ENCODE measurements at places on chromosomes 1 and 21.

DNA sequence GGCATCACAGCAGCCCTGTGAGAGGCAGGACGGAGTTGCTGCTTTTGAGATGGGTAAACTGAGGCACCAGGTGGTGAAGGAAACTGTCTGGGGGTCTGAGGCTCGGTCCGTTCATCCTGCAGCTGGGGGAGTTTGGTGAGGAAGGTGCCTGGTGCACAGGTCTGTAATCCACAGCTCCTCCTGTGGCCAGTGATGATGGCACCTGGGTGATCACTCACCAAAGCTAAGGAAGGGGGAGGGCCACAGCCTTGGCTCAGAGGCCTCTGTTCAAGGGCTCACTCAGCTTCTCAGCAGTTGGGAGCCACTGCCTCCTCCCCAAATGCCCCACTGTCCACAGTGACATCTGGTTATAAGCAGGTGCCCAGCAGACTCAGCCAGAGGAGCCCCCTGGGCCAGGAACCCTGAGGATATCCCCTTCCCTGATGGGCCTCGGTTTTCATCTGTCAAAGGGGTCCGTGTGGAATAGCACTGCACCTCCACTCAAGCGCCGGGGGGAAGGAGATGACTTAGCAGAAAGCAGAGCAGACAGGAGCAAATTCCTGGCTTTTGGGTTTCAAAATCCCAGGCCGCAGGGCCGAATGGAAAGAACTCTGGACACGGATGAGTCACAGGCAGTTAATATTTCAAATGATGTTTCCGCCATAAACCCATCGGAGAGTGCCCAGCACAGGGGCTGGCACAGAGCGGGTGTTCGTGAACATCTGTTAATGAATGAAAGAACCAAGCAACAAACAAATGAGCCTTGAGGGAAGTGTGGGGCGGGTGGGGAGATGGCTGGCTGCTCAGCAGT, 82.8 kb downstream of the DMRTB1 start:
- DNase-seq, result no peak

DNA sequence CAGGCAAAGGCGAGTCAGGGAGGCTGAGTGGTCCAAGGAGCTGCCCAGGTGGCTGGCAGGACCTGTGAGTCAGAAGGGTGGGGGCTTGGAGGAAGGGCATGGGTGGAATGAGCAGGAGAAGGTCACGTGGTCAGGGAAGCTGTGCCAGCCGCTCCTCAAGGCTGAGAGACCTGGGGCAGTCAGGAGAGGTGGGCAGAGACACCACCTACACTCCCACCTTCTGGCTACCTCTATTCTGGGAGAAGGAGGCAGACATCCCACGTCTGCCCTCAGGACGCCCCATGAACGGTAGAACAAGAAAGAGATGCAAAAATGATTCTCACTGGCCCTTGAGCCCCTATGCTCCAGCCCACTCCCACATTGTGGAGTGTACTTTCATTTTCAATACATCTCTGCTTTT, 151.8 kb upstream of the RAB4A start:
- no peak for DNase-seq

- no peak for DNase-seq
Observed at GRCh38 chr21:31596055-31596454, 63.4 kb upstream of the SOD1 start.

GRCh38 chr1:42176902-42177519, 12.5 kb upstream of the GUCA2A start:
- no peak for DNase-seq

DNA sequence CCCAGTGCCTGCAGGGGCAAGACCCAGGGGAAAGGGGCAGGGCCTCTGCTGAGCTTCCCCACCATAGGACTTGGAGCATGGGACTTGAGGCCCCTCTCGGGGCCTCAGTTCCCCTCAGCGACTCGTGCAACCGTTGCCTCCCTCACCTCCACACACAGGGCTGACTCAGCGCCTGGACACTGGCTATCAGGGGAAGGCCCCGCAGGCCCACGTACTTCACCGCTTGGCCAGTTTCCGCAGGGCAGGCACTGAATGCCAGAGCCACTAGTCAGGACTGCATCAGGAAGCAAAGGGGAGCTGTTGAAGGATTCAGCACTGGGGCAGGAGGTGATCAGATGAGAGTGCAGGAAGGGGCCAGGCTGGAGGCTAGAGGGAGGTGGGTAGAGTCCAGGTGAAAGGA, 15.5 kb upstream of the FAM131C start:
- no peak for DNase-seq

GRCh38 chr1:110631836-110632620, 25.9 kb upstream of the KCNA2 start:
- no peak for DNase-seq

DNA sequence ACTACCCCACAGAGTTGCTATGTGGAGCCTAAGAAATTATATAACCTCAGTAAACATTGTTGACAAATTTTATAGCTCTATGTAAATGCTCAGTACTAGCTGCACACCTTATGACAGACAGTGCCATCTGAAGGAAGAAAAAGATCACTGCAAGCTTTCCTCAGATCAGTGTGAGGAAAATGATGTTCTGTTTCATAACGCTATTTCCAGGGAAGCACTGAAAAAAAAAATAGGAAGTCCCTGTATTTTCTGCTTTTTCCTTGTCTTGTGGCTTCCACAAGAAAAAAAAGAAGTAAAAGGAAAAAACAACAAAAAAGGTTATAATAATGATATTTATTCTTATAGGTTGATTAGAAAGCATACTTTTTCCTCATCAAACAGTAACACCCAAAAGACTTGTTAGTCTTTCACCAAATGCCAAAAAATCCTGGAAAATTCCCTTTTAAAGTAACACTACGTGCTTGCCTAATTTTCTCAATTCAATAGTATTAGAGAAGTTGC, 23.2 kb downstream of the LYST start:
- DNase-seq, result no peak

- no peak for DNase-seq
Observed at GRCh38 chr1:24045771-24046170, 65.6 kb upstream of the SRSF10 start.

GRCh38 chr1:205227584-205228013, at the start of gene TMCC2:
TMCC2 (plus strand) TSS chr1:205227946; CDS start chr1:205228565, 619 bp downstream.
- peak; percentile 84 for DNase-seq

- no peak for DNase-seq
Observed at GRCh38 chr1:97451944-97452343, 468.9 kb downstream of the DPYD start.

DNA sequence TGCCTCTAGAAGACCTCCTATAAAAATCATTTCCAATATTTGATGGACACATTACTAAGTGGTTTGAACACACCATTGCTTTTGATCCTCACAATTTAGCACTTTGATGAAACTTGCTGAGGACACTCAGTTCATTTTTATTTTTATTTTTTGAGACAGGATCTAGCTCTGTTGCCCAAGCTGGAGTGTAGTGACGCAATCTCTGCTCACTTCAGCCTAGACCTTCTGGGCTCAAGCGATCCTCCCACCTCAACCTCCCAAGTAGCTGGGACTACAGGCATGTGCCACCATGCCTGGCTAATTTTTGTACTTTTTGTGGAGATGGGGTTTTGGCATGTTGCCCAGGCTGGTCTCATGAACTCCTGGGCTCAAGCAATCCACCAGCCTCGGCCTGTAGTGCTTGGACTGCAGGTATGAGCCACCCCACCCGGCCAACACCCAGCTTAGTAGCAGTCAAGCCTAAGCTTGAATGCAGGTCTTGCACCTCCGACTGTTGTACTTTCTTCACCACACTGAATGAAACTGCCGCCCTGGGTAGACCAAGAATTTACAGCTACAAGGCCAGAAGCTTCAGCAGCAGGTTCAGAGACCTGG, 24.8 kb upstream of the ATP2B4 start:
- DNase-seq, result no peak

GRCh38 chr1:40808909-40809308, 25.3 kb downstream of the KCNQ4 start:
- no peak for DNase-seq

DNA sequence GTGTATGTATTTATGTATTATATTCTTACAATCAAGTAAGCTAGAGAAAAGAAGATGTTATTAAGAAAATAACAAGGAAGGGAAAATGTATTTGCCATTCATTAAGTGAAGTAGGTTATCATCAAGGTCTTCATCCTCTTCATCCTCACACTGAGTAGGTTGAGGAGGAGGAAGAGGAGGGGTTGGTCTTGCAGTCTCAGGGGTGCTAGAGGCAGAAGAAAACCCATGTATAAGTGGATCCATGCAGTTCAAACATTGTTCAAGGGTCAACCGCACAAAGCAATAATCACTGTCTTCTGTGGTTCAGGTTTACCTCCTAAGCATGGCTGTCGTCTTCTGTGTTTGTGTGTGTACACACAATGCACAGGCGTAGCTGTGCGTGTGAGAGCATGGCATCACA, 16.9 kb downstream of the URB2 start:
- DNase-seq, result no peak

- DNase-seq, result no peak
Observed at GRCh38 chr1:179121159-179121938, 39.5 kb downstream of the TOR3A start.

DNA sequence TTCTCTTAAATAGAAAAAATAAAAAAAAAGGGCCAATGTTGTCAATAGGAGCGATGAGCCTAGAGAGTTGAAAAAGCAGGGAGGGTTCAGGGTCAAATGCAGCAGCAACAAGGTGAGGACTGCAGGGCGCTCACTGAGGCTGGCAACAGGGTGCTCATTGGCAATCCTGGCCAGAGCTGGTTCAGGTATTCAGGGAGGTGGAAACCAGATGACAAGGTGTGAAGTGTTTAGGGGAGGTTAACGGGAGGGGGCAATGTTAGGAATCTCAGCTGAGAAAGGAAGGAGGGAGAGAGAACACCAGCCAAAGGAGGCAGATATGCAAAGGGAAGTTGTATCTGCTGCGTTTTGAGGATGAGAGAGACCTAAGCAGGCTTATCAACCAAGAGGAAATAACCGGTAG, 129.8 kb upstream of the DAB1 start:
- DNase-seq, result no peak

DNA sequence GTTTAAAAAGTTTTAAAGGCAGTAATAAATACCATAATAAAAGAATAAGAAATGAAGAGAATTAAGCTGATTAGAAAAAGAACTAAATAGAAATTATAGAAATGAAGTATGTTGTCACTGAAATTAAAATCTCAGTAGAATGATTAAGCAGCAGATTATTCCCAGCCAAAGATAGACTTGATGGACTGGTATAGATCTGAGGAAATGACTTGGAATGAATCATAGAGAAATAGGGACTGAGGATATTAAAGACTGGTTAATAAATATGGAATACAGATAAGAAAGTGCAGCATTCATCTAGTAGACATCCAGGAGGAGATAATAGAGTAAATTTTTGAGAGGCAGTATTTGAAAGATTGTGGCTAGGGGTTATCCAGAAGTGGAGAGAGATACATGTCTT, 28.7 kb downstream of the MARK1 start:
- DNase-seq, result no peak

GRCh38 chr1:111819566-111820263, 64.0 kb downstream of the DDX20 start:
- no peak for DNase-seq

DNA sequence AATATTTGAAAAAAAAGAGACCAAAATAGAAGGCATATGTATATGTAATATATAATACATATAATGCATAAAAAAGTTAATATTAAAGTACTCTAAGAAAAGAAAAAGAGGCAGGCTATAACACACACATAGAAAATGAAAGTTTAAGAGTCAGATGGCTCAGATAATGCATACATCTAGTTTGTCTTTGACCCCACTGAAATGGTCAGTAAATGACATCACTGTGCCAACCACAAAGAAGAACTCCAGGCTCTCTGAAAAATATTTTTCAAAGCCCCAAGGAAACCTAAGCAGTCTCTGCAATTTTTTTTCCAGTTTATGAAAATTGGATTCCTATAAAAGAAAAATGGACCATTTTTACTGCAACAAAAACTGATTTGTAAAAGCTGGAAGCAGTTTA, 55.4 kb upstream of the SCYL3 start:
- no peak for DNase-seq

- DNase-seq, result no peak
Observed at GRCh38 chr1:228156941-228157728, 7.4 kb downstream of the GJC2 start.

DNA sequence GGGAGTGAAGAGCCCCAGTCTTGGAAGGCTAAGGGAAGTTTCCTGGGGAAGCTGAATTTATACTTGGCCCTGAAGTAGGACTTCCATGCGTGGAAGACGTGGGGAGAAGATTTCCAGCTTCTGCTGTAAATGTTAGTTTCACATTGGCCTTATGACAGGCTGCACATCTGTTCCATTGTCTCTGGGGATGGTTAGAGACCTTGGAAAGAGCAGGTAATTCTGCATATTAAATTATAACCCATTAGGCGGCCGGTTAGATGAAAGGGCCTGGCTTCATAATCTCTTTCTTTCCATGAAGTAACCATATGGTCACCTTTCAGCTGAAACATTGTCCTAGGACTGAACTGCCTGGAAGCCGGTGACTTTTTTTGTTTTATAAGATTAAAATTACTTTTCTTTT, 37.5 kb downstream of the DPT start:
- DNase-seq, result no peak

GRCh38 chr1:62530516-62531154, 66.7 kb upstream of the ANGPTL3 start:
- no peak for DNase-seq

- no peak for DNase-seq
Observed at GRCh38 chr1:240312872-240313271, 221.2 kb downstream of the FMN2 start.

DNA sequence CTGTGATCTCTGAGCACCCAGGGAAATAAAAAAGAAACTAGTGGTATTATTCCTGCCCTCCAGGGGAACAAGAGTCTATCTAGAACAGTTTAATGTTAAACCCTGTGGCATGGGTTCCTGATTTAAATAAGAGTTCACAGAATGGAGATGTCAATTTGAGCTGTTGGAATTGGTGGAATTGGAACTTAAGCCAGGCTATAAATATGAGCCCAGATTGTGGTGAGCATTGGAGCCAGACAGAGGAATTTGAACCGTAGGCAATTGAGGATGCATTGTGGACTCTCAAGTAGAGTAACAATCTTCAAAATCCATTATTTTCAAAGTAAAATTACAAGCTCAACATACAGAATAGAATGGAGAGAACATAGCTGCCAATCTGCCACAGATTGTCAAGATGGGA, 98.2 kb downstream of the NEK7 start:
- DNase-seq, result no peak

GRCh38 chr21:37432710-37433455, 66.3 kb downstream of the DYRK1A start:
- DNase-seq, result no peak

GRCh38 chr1:233655301-233655740, 41.4 kb downstream of the KCNK1 start:
- DNase-seq, result no peak

GRCh38 chr1:14994148-14994547, 159.4 kb upstream of the TMEM51 start:
- DNase-seq, result no peak

DNA sequence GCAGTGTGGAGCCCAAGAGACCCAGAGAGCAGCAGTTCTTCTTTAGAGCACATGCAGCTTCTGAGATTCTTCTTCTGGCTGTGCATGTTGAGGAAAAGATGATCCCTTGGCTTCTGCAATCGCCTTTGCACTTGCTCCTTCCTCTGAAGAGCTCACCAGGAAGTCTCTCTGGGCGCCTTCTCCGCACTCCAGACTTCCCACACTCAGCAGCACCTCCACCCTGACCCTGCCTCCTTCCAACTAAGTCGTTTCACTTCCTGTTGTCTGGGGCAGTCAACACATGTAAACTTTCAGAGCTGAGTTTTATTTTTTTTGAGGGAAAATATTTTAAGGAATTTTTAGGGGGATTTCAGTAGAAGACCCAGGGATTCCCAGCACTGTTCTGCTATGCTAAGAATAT, 73.4 kb upstream of the F3 start:
- no peak for DNase-seq
